Stimulated activated CD4-positive, alpha-beta T cell treated with anti-CD3 and anti-CD28 coated beads, TNF-alpha, amount 100 ng/mL, for 1 hour (primary cell): ENCODE measurements at places on chromosomes 1 and 21.

DNA sequence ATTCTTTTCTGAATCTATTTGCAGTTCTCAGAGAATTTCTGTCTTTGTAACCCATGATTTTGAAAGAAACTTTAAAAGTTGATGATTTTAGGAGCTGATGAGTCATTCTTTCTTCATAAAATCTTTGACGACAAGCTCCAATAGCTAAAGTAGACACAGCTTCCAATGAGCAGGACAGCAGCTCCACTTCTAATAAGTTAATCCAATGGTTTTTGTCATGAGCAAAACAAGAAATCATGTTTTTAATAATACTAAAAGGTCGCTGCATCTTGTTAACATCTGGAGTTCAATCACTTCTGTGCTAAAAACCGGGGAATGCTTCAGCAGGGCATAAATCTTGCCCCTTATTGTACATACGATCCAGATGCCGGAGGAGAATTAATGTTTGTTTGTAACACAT is 48.9 kb upstream of the GORAB start:
- no peak for DNase-seq

DNA sequence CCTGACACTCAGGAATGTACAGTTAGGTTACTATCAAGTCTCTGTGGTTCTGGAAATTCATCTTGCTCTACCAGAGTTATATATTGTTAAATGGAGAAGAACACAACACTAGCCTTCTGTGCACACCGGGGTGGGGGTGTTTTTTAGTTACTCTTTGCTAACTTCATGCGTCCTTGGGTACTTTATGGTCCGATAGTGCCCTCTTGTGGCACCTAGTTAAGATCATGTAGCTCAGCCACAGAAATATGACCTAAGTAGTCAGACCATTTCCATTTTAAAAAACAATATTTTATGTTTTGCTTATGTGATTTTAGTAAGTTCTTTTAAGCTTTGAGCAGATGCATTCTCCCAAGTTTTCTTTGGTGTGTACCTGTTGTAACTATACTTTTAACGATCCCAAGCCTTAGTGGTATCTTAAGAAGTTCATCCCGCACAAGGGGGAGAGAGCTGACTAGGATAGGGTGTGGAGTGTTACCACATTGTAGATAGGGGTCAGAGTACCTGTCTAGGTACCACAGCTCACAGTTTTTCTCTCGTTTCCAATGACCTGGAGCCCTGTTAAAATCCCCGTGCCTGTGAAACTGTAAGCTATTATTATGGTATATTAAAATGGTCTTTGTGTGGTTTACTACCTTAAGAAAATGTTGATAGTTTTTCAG is 20.6 kb upstream of the SH3D21 start:
- no peak for DNase-seq

DNA sequence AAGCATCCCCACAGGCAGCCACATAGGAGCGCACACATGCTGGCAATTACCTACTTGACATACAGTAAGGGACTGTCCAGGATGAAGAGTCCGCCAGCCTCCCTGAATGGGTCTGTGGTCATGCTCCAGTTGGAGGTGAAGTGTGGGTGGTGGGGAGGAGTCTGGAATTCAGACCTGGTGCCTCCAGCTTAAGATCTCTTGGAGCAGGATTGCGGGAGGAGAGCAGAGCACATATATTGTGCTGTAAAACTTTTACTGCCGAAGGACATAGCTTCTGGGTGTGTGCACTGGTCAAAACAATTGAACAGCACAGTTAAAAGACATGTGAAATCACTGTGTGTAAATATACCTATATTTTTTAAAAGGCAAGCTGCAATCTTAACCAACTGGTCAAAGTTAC is 17.9 kb downstream of the STK40 start:
- no peak for DNase-seq

- no peak for DNase-seq
These were observed 178.6 kb downstream of the GIPC2 start for GRCh38 chr1:78224246-78224785.

GRCh38 chr21:14699433-14700407 is 153.6 kb upstream of the SAMSN1 start:
- DNase-seq = no peak

DNA sequence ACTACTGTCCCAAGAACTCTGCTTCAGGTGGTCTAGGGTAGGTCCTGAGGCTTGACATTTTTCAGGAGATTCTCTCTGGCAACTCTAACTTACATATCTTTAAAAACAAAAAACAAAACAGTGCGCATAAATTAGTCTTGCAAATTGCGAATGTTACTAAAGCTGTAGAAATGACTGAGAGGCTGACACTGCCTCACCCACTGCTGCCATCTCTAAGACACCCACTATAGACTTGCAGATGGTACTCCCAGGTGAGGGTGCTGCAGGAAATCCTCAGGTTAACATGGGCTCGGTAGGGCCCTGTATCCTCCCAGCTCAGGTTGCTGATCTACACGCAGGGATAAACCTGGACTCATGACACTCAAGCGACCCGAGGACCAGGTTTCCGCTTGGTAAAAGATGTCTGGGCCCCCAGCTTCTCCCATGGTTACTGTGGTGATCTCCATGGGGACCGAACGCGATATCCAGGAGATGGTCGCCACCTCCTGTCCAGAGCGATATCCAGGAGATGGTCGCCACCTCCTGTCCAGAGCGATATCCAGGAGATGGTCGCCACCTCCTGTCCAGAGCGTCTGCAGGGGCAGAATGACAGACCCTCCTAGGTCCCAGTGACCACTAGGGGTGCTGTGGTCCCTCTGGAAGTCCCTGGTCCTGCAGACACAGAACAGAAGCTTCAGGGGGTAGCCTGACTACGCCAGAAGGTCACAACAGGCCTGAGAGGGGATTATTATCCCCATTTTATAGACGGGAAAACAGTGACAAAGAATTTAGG is 16.2 kb upstream of the LY9 start:
- no peak for DNase-seq

DNA sequence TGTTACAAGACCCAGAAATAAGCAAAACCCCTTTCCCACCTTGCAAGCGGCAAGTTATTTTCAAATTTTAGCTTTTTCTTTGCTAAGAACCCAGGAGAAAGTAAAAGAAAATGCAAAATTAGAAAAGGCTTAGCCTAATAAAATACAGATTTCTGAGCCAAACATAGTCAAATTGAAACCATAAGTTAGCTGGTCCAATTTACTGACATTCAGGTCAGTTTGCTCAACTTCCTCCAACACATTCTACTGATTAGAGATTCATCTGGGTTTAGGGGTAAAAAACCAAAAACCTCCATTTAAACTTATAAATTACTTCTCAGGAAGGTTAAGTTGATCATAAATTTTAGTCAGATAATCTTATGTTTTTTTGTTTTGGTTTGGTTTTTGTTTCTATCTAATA is 701.8 kb upstream of the CXADR start:
- DNase-seq = no peak

DNA sequence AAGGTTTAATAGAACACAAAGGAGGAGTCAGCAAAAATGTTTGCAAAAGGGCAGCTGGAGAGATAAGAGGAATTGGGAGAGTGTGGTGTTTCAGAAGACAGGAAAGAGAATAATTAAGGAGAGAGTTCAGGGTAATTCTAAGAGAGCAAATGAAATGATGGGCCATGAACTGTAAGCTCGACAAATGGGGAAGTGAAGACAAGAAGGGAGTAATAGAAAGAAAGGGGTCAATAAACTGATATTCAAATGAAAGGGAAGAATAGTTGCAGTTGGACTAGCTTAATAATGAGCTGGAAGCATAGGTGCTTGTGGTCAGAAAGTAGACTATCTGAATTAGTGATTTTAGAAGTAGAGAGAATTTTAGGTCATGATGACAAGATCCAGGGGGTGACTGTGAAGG is 15.6 kb upstream of the RNF220 start:
- no peak for DNase-seq
